Breast epithelium (tissue), 4 donors: ENCODE measurements at places on chromosomes 7 and 10. TPM values are rescaled to one million over a fixed set of nuclear protein-coding genes. Genes with fewer than 3 reads are reported as not detected.
A peak's percentile ranks its signal among the peaks of the same experiment; 100 is the strongest.

GRCh38 chr10:14820775-14821154 lies 17.1 kb downstream of the CDNF start:
- H3K36me3 ChIP-seq: no peaks in the 10 kb centered on the region
- no peaks in the 10 kb centered on the region for H3K4me1 ChIP-seq
- H3K27ac ChIP-seq: no peak overlapping the region
- no peaks in the 10 kb centered on the region for H3K27me3 ChIP-seq
- no peak for DNase-seq

- DNase-seq: no peak
- no peak overlapping the region for H3K4me3 ChIP-seq
- H3K36me3 ChIP-seq: no peaks in the 10 kb centered on the region
- H3K27ac ChIP-seq: no peak overlapping the region
- H3K27me3 ChIP-seq: no peaks in the 10 kb centered on the region
- no peaks in the 10 kb centered on the region for H3K4me1 ChIP-seq
These were observed 704.0 kb upstream of the LRRN3 start for GRCh38 chr7:110386913-110387312.

GRCh38 chr7:51918581-51918980 lies 602.0 kb upstream of the COBL start:
- DNase-seq: no peak
- no peak overlapping the region for H3K27ac ChIP-seq

DNA sequence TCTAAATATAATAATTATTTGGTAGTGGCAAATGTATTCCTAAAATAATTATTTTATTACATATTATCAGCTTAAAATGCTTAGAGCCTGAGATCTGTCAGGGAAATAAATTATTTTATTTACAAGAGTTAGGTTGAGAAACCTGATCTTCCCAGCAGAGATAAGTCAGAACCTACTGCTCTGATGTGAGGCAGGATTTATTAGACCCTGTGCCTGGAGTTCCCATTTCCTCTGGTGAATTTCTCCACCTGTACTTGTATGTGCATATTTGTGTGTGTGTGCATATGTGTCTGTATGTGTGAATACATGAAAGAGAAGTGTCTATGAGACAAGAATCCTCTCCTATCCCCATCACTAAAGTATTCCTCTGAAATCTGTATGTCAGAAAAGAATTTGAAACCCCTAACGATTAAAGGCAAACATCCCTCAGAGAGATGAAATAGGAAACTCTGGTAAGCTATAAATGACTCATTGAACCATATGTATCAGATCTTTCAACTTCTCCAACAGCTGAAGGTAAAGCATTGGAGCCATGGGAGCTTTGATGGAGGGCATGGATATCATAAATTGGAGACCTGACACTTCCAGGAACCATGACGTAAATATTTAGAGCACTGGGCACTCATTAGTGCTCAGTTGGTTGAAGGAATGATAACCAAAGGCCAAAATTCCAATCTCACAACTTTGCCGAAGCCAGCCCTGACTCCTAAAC lies 190.9 kb downstream of the XPNPEP1 start:
- no peaks in the 10 kb centered on the region for H3K36me3 ChIP-seq
- H3K4me3 ChIP-seq: no peak overlapping the region
- DNase-seq: no peak
- H3K27ac ChIP-seq: no peak overlapping the region

GRCh38 chr10:124171561-124171960 lies 78.2 kb upstream of the CHST15 start:
- H3K4me3 ChIP-seq: no peak overlapping the region
- H3K4me1 ChIP-seq: no peaks in the 10 kb centered on the region
- no peaks in the 10 kb centered on the region for H3K27me3 ChIP-seq
- H3K27ac ChIP-seq: no peak overlapping the region
- no peak for DNase-seq
- no peaks in the 10 kb centered on the region for H3K36me3 ChIP-seq

- no peak overlapping the region for H3K27ac ChIP-seq
- DNase-seq: no peak
- no peaks in the 10 kb centered on the region for H3K27me3 ChIP-seq
- H3K4me3 ChIP-seq: no peak overlapping the region
- no peaks in the 10 kb centered on the region for H3K4me1 ChIP-seq
- no peaks in the 10 kb centered on the region for H3K36me3 ChIP-seq
These were observed 27.6 kb downstream of the SPAG6 start for GRCh38 chr10:22372917-22373316.

DNA sequence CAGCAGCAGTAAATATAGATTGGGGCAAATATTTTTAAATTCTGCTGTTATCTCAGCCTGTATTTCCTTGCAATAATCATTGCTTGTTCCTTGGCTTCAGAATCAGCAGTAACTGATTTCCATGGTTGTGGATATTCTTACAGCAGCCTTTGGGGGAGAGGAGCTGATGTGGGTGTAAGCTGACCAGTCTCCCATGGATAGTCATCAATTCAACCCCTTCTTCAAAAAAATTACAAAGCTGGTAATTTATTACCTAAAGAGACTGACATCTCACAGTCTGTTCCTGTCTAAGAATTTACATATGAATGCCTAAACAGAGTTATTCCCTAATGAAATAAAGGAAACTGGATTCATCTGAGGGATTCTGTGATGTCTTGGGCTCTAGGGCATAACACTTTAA lies 103.1 kb upstream of the CABCOCO1 start:
- H3K27ac ChIP-seq: no peak overlapping the region
- H3K4me1 ChIP-seq: no peaks in the 10 kb centered on the region
- no peak for DNase-seq
- no peak overlapping the region for H3K4me3 ChIP-seq
- no peaks in the 10 kb centered on the region for H3K27me3 ChIP-seq
- no peaks in the 10 kb centered on the region for H3K36me3 ChIP-seq

GRCh38 chr7:25624833-25625232 lies 396.5 kb upstream of the NPVF start:
- H3K4me1 ChIP-seq: no peaks in the 10 kb centered on the region
- no peak for DNase-seq
- peak overlapping the region; percentile 50 for H3K27ac ChIP-seq
- H3K27me3 ChIP-seq: no peaks in the 10 kb centered on the region
- no peaks in the 10 kb centered on the region for H3K36me3 ChIP-seq

DNA sequence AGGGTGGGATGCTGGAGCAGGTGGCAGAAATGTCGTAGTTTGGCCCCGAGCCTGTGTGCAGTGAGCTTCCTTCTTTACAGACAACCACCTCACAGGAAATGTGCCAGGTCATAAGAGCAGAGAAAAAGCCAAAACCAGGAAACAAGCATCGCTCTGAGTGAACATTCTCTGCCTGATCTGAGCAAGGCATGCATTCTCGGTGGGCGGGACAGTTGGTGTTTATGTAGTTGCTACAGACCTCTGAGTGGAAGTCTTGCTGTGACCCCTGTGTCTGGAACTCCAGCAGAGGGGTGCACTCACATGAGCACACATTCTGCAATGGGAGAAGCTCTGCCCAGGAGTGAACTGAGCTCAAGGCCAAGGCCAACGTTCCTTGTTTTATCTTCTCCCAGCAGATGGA lies 230.1 kb downstream of the TCERG1L start:
- no peaks in the 10 kb centered on the region for H3K36me3 ChIP-seq
- H3K27me3 ChIP-seq: no peaks in the 10 kb centered on the region
- no peak overlapping the region for H3K27ac ChIP-seq
- H3K4me3 ChIP-seq: no peak overlapping the region

DNA sequence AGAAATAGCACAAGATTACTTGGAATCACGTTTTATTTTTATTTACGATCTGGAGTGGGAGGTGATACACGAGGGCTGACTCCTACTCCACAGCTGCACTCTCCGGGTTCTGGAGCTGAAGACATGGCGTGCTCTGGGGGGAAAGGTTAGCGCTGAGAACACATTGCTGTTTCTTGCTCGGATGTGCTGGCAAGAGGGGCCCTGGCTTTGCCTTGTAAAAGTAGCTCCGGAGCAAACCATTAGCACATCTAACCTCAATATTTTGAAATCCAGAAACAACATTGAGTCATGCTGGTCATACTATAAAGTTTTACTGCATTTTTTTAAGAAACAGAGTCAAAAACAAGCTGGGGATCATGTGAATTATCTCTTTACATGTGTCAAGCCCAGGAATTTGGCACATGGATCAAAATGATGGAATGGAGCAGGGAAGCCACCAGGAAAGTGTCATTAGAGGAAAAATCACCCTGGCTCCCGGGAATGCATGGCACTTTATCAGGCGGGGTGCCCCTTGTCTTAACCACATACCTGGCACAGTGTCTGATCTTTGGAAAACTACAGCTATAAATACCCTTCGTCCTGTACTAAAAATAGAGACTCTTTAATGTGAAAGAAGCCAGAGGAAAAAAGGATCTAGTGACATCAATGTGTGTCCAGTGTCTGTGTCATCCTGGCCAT lies 31.6 kb upstream of the LYZL1 start:
- DNase-seq: peak; percentile 38
- no peaks in the 10 kb centered on the region for H3K4me1 ChIP-seq
- H3K27me3 ChIP-seq: peaks cover 5% of the 10 kb centered on the region

DNA sequence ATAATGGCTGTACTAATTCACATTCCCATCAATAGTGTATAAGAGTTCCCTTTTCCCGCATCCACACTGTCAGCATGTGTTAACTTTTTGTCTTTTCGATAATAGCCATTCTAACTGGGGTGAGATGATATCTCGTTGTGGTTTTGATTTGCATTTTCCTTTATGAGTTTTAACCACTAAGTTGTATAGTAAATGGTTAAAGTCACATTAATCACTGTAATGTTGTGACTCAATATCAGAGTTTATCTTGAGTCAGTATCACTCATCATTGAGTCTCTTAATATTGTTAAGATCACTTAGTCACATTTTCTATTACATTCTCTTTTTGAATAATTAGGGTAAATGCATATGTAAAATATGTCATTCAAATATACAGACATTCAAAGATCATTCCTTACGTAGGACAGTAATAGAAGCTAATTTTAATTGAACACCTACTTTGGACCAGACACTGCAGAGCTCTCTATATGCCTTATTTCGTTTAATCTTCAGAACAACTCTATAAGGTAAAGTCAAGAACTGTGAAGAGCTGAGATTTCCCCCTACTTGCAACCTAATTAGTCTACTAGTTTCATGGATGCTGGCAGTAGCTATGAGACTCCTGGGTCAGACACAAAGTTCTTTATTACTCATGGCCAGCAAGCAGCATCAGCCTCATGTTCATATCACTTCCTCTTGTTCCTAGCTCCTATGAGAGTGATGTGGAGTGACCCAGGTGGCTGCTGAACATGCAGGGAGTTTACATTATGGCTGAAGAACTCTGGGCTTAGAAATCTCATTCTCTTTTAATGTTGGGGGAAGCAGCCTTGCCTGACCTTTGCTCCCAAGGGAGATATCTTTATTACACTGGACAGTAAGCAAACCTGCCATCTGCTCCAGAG lies 30.5 kb downstream of the CREB5 start:
- no peak overlapping the region for H3K4me3 ChIP-seq
- H3K27ac ChIP-seq: no peak overlapping the region
- H3K36me3 ChIP-seq: no peaks in the 10 kb centered on the region
- no peaks in the 10 kb centered on the region for H3K4me1 ChIP-seq
- no peak for DNase-seq
- H3K27me3 ChIP-seq: no peaks in the 10 kb centered on the region

GRCh38 chr10:36089790-36090440 lies 447.8 kb upstream of the FZD8 start:
- H3K27me3 ChIP-seq: no peaks in the 10 kb centered on the region
- no peak for DNase-seq
- H3K27ac ChIP-seq: no peak overlapping the region
- no peaks in the 10 kb centered on the region for H3K4me1 ChIP-seq
- no peak overlapping the region for H3K4me3 ChIP-seq
- no peaks in the 10 kb centered on the region for H3K36me3 ChIP-seq

GRCh38 chr7:158602905-158603772 lies 15.5 kb upstream of the PTPRN2 start:
- H3K4me3 ChIP-seq: no peak overlapping the region
- no peaks in the 10 kb centered on the region for H3K4me1 ChIP-seq
- no peaks in the 10 kb centered on the region for H3K36me3 ChIP-seq
- no peak for DNase-seq

- DNase-seq: no peak
- no peaks in the 10 kb centered on the region for H3K27me3 ChIP-seq
- H3K4me1 ChIP-seq: no peaks in the 10 kb centered on the region
- no peak overlapping the region for H3K4me3 ChIP-seq
- H3K36me3 ChIP-seq: no peaks in the 10 kb centered on the region
- peak overlapping the region; percentile 67 for H3K27ac ChIP-seq
These were observed 39.9 kb downstream of the PLEKHA8 start for GRCh38 chr7:30068117-30068516.

GRCh38 chr10:79331709-79332108 lies 15.6 kb upstream of the PPIF start:
- H3K4me3 ChIP-seq: no peak overlapping the region
- H3K27ac ChIP-seq: no peak overlapping the region
- DNase-seq: no peak

DNA sequence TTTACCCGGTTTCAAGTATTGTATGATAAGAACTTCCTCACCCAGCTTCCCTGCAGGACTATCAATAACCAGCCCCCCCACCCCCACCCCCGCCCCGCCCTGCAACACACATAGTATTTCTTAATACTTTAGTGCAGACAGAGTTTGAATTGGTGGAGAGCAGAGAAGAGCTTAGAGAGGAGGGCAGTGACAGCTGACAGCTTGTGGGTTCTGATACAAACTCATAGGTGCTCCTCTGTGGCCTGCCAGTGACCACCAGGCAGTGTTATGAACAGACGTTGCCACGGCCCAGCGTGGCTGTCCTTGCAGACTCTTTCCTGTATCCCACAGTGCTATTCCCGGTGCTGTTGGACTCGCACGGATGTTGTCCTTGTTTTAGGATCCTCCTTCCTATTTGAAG lies 186.9 kb upstream of the ADO start:
- no peak for DNase-seq
- no peak overlapping the region for H3K27ac ChIP-seq
- no peaks in the 10 kb centered on the region for H3K4me1 ChIP-seq
- H3K4me3 ChIP-seq: no peak overlapping the region
- no peaks in the 10 kb centered on the region for H3K27me3 ChIP-seq

DNA sequence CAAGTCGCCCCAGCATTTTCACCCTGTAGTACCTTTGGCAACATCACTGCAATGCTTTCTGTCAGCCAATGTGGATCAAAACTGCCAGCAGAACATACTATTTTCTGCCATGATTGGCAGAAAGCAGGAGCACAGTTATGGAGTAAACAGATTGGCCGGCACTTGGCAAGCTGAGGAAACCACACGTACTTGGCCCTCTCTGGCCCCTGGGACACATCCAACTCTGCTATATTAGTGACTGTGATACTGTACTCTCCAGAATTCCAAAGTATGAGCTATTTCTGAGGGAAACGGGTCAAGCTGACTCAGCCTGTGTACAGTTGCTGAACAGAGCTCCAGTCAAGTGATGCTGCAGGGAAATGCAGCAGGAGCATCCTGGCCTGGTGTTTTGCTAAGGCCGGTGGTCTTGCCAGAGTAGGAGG lies 39.8 kb upstream of the LANCL2 start:
- H3K27me3 ChIP-seq: no peaks in the 10 kb centered on the region
- no peak overlapping the region for H3K4me3 ChIP-seq
- no peaks in the 10 kb centered on the region for H3K4me1 ChIP-seq

The GIGYF1 gene
- 25.0 TPM for total RNA-seq

The TYSND1 gene
- total RNA-seq: 19.9 TPM

The WDR86 gene
- 61.5 TPM for total RNA-seq

The CYP2C18 gene
- total RNA-seq: not detected

The TMEM236 gene
- total RNA-seq: 2.9 TPM
